ENCODE measurements at places on chromosomes 12 and 14. TPM values are rescaled to one million over a fixed set of nuclear protein-coding genes. Genes with fewer than 3 reads are reported as not detected.

GRCh38 chr12:27034607-27035293 lies 12.4 kb downstream of the MED21 start:
- DNase-seq: no peak

- DNase-seq: no peak
Measured at GRCh38 chr14:47746986-47747385, 71.6 kb upstream of the MDGA2 start.

DNA sequence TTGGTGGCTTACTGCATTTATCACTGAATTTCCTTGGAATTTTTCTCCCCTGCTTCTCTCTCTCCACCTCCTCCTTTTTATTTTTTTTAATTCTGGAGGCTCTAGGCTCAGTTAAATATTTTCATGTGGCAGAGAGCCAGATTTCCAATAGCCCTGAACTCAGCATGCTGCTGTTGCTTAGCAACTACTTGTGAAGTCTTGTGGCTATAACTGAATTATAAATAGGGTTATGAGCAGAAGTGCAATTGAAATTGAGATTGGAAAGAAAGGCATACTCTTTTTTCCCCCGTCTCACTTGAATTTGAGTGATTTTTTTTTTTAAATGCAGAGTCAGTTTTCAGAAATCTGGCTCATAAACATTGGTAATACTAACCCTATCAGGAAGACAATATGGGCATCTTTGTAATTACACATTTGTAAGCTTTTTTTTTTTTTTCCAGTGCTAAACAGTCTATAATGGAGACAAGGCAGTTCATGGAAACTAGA lies 38.3 kb downstream of the ATF7IP start:
- DNase-seq: peak; percentile 33

DNA sequence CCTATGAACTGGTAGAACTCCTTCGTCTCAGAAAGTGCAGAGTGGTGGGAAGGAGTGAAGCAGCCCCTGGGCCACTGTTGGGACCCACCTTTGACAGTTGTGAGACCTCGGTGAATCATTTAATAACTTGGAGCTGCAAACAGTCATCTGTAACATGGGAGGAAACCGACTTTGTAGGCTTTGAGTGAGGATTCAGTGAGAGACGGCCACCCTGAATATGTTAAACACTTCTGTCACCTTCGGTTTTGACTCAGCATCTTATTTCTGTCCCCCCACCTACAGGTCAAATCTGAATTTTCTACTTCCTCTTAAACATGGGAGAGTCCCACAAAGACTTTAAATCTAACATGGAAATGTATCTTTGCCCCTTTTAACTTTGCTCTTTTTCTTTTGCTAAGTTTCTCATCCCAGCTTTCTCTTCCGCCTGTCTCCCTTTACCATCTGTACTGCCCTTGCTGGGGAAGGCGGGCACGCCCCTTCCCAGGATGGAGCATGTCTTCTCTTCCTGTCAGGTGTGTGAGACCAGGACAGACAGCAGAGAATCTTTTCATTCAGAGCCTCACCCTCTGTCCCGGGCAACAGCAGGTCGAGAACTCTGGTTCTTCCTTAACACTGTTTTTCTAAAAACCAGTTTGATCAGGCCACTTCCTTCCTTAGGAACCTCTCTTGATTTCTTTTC lies 37.1 kb downstream of the ZC3H14 start:
- no peak for DNase-seq

DNA sequence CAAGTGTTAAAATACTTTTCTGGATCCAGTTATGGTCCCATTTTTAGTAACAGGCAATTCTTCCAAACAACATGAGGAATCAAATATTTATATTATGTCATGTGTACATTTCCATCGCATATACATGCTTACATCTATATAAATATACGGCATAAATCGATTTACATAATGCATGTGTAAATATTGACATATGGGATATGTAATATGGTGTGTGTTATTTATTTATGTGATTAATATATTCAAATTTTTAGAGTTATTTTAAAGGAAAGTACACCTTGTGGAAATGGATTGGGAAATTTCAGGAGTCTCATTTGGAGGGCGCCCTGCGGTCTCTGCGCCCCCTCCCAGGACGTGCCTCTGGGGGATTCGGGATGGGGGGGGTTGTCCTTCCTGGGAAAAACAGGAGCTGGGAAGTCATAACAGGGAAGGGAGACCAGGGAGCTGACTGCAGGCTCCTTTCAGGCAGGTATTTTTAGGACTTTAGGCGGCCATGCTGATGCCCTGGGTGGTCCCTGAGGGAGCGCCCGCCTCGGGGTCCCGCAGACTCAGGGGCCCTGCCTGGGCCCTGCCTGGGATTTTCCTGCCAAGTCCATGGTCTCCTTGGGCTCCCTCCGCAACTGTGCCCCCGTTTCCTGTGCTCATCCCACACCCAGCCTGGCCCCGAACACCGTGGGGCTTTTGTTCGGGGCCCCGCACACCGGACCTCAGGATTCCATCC lies 82.7 kb upstream of the SFSWAP start:
- DNase-seq: peak; percentile 5

DNA sequence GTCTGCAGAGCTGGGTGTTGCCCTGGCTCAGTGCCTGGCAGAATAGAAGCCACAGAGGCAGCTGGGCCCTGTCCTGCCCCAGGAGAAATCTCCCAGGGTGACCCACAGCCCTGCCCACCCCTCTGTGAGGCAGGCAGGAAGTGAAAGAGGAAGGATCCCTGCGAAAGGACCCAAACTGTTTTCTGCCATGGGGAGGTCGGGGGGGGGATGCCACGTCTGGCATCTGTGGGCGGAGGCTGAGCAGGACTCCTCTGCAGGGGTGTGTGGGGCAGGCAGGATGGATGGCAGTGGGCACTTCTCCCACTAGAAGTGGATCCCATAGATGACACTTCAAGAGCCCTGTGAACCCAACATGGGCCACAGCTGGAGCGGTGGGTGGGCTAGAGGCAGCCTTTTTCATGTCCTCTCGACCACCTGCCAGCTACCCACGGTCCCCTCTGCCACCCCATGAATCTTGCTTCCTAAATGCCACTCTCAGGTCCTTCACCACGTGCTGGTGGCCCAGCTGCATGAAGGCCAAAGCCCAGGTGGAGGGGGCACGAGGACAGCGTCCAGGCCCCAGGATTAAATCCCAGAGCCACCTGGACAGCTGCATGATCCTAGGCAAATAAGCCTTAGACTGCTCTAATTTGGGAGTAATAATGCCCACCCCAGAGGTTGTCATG lies 3.6 kb downstream of the PAPLN start:
- DNase-seq: no peak

DNA sequence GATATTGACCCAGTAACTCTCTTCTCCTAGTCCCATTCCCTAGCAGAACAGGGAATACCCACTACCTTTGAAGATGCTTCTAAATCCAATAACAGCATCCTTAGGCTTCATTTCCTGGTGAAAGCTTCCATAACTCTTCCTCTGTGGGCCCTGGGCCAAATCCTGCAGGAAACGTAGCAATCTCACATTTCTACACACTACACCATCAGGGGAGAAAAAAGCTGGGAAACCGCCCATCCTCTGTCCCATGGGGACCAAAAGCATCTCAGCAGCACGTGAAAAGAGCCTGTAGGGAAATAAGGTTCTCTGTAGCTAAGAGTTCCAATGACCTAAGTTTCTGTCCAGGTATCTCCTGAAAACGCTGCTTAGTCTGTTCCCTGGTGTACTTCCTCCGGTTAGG lies 340.2 kb downstream of the DPF3 start:
- DNase-seq: no peak

DNA sequence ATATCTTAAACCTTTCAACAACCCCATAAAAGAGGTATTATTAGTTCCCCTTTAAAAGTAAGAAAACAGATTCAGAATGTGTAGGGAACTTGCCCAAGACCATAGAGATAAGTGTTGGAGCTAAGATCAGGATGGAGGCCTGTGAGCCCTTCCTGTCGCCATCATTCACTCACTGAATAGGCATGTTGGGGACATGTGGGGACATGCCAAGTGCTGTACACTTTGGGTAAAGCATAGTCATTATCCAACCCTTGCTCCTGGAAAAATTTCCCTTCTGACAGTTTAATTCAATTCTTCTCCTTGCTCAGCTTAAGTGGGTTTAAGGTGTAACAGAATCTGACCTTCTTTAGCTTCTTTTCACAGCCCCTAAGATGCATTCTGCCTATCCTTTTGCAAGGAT lies 28.0 kb upstream of the C12orf42 start:
- no peak for DNase-seq

- DNase-seq: no peak
Measured at GRCh38 chr14:74704656-74705055, 8.2 kb downstream of the AREL1 start.

GRCh38 chr12:63302941-63303536 lies 152.0 kb upstream of the AVPR1A start:
- no peak for DNase-seq

GRCh38 chr14:28771168-28771567 lies 4.6 kb downstream of the FOXG1 start:
- no peak for DNase-seq

DNA sequence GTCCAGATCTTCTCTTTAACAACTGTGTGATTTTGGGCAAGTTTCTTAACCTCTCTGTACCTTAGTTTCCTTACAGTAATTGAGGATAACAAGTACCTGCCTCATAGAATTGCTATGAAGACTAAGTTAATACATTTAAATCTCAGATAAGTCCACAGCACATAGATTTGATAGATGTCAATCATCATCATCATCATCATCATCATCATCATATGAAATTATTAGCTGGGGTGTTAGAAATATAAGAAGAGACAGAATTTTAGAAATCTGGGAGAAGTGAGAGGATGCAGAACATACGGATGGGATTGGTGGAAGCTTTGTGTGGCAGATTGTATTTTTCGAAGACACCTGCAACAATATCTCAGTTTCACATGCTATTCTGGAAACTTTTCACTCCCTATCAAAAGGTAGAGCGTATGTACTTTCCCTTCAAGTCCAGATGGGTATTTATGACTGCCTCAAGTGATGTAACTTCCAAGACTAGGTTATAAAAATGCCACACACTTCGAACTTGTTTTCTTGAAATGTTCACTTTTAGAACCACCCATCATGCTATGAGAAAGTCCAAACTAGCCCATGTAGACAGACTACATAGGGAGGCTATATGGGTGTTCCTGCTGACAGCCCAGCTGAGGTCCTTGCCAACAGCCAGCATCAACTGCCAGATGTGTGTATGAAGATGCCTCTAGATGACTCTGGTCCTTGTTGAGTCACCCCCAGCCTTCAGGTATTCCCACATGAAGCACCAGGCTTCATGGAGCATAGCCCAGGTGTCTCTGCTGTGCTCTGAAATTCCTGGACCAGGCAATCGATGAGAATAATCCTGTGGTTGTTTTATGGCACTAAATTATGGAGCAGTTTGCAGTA lies 20.7 kb upstream of the SDR39U1 start:
- DNase-seq: no peak

DNA sequence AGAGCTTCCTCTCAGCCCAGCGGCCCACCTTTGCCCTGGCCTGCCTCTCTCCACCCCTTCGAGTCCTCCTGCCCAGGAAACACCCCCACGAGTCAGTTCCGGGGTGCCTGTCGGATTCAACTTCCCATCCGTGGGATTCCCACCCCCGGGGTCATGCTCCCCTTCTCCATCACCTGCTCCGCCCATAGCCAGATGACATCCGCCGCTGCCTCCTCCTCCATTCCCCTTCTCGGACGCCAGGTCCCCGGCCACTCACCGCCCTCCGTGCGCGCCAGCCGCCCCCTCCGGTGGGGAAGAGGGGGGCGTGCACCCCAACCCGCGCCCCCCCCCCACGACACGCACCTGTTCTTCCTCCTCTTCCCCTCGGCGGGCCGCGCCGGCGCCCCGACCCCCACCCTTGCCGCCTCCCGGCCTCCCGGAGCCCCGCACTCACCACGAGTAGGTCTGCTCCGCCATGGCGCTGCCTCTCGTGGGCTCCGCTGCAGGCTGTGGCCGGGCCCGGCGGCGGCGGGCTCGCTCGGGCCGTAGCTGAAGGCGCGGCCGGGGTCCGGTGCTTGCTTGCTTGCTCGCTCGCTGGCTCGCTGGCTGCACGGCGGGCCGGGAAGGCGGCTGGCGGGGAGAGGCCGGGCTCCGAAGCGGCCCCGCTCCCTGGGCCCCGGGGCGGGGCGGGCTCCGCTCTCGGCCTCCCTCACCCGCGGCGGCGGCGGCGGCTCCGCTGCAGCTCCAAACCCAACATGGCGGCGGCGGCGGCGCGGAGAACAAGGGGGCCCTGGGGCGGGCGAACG lies 554 bp downstream of the SPPL3 start:
- peak; percentile 72 for DNase-seq

GRCh38 chr14:85528897-85529631 lies 880 bp upstream of the FLRT2 start:
- no peak for DNase-seq

- no peak for DNase-seq
Measured at GRCh38 chr12:205026-205425, 8.9 kb downstream of the SLC6A12 start.

DNA sequence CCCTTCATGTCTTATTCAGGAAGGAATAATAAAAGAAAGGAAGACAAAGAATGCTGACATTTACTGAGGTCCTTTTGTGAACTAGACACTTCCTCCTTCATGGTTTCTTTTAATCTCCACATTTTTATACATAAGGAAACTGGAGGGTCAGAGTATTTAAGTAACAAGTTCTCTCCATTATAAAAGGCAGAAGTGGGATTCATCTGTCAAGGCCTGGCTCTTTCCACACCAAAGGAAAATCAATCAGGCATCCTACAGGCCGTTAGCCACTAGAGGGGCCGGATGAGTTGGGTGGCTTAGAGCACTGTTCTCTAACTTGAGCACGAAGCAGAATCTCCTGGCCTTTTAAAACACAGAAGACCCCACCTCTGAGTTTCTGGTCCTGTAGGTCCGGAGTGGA lies 36.8 kb upstream of the NINJ2 start:
- DNase-seq: no peak

DNA sequence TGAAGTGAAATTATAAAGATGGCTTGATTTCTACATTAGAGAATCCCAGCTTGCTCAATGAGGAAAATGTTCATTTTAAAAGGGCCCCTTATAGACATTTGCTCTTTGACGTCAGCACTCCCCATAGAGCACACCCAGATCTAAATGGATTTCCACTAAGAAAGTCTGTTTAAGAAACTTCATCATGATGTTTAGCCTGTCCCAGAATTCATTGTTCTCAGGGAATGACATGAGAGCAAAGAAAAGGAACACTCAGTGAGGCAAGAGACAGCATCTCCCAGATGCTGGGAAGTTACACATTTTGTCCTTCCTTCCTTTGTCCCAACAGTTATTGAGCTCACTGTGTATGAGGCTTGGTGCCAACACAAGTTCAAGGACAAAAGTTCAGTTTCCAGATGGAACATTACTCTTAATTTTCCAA lies 4.9 kb downstream of the PHLDA1 start:
- DNase-seq: no peak

CBLN3 gene
- total RNA-seq: 0.48 TPM

MAP1LC3B2 gene
- total RNA-seq: 4.8 TPM

AVPR1A gene
- total RNA-seq: 1.8 TPM

ANGEL1 gene
- total RNA-seq: 14.3 TPM

OR4E2 gene
- total RNA-seq: not detected

BIN2 gene
- total RNA-seq: 0.99 TPM

ADIPOR2 gene
- total RNA-seq: 42.6 TPM

VRTN gene
- not detected for total RNA-seq

PLEKHH1 gene
- 6.6 TPM for total RNA-seq

KRT6C gene
- not detected for total RNA-seq

PDE6H gene
- not detected for total RNA-seq

TMBIM4 gene
- total RNA-seq: 87.2 TPM

IFNG-AS1 gene
- total RNA-seq: not detected

CLEC9A gene
- total RNA-seq: not detected

Data from heart left ventricle (tissue), 16 donors.